Foreskin keratinocyte (primary cell): ENCODE measurements at places on chromosomes 4 and X. TPM values are rescaled to one million over a fixed set of nuclear protein-coding genes. Genes with fewer than 3 reads are reported as not detected.

Gene MAGEA1
- total RNA-seq: not detected in 2 replicates

Gene PPP1R3F
- total RNA-seq: 0.92 and 1.2 TPM in 2 replicates

Gene PNCK
- total RNA-seq: not detected in 2 replicates

Gene PAGE5
- total RNA-seq: not detected in 2 replicates

Gene PDGFC
- 36.6 and 41.4 TPM in 2 replicates for total RNA-seq
